ENCODE measurements at places on chromosomes 5 and 9.

GRCh38 chr5:131186561-131187256 is 16.0 kb downstream of the LYRM7 start:
- no peak for DNase-seq

- no peak for DNase-seq
These were observed 114.4 kb upstream of the SLIT3 start for GRCh38 chr5:169415371-169415770.

- no peak for DNase-seq
These were observed 536.5 kb upstream of the GRIA1 start for GRCh38 chr5:152953788-152954483.

DNA sequence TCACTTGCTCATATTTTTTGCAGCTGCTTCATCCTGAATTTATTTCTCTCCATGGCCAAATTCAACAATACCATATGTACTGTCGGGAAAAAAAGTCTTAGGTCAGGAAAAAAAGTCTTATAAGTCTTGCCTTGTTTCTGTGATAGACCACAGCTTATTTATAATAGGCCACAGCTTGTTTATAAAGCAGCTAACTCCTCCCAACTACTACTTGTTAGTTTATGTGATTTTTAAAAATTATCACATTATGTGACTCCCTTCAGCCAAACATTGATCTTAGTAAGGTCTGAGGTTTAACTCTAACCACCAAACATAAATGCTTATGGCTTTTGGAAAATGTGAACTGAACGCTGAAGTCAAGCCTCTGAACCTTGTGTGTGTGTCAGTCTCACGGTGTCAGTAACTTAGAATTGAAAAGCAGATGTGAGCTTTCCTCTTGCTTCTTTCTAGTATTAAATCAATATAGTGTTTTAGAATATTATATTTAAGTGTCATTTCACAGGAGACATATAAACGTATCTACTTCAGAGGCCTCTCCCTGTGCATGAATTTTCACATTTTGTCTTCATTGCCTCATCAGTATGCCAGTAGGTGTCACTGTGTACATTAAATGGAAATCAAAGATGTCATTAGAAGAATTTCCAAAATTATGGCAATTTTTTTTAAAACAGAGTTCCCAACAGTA is 51.3 kb downstream of the SNX24 start:
- DNase-seq = no peak

DNA sequence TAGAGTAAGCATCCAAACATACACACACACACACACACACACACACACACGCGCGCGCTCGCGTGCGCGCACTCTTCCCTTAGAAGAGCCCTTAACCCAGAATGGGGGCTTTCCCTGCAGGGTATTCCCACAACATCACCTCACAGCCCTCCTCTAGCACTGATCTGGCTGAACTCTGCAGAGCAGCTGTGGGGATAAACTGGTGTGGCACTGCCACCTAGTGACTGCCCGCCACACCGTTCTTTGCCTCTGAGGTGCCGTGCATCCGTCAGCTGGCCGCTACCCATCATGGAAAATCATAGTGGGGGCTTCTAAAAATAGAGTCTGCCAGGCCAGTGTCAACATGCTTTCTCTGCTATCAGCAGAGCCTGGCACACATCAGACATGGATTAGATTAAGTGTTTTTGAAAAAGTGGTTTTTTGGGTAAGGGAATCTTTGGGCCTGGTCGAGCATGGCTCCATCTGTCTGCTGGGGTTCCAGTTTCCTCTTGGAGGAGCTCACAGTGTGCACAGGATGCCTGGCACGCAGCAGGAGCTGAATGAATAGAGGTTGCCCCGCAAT is 88.1 kb downstream of the KCNN2 start:
- DNase-seq = peak; percentile 61

DNA sequence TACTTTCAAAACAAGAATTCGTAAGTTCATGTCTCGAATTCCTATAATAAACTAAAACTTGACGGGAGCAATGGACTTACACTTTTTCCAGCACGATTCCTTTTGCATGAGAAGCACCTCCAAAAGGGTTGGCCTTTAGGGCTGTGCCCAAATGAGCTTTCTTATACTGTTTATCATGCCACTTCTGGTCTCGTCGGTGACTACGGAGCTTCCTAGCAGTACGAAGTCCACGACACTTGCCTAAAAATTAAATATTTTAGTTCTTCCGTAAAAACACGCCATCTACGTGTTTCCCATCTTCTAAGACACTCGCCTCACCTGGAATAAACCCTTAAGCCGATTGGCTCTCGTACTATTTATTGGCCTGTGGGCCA is 554 bp downstream of the RPS23 start:
- peak; percentile 32 for DNase-seq

- DNase-seq = no peak
These were observed 47.7 kb upstream of the BOD1 start for GRCh38 chr5:173664154-173664526.

DNA sequence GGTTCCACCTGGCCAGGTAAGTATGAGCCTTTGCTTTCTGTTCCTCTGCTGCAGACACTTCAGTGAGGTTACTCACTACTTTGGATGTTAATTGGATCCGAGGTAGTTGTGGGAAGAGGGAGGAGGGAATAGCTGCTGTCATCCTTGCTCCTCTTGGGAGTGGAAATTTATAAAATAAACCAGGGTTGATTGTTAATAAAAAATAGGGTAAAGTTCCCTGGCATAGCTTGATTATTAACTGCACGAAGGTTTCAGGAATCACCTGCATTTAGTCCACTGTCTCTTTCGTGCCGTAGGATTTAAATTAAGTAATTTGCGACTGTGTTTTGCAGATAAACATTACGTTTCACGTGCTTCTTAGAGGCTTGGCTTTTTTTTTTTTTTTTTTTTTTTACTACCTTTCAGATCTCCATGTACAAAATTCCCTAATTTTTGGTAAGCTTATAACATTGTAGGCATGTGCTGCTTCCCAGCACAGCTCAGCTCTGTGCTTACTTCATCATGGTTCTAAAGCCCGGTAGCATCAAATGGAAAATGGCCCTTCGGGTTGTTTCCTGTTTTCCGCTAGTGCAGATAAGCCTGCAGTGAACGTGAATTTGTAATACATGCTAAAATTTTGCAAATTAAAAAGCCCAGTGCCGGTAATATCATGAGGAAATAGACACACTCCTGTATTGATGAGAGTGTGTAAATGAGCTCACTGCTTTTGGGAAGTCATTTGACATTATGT is 26.9 kb upstream of the LTC4S start:
- DNase-seq = no peak

GRCh38 chr9:36939655-36940499 is 94.2 kb downstream of the PAX5 start:
- no peak for DNase-seq

DNA sequence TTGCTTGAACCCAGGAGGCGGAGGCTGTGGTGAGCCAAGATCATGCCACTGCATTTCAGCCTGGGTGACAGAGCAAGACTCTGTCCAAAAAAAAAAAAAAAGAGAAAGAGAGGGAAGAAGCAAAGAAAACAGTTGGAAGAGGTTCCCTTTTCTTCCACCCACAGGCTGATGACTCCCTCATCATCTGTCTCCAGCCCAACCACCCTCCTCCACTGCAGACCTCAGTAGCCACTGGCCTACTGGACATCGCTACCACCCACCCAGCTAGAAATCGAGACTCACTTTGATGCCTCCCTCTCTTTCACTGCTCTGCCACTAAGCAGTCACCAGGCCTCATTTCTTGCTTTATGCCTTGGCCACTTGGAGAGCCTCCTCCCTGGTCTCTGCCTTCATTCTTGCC is 71.2 kb downstream of the NIPSNAP3B start:
- DNase-seq = no peak

- DNase-seq = no peak
These were observed 232.3 kb upstream of the TBCA start for GRCh38 chr5:78008356-78008967.

GRCh38 chr9:131347376-131348020 is 46.4 kb upstream of the PRRC2B start:
- DNase-seq = no peak

- peak; percentile 27 for DNase-seq
These were observed 135.4 kb downstream of the WDR41 start for GRCh38 chr5:77356740-77357139.

DNA sequence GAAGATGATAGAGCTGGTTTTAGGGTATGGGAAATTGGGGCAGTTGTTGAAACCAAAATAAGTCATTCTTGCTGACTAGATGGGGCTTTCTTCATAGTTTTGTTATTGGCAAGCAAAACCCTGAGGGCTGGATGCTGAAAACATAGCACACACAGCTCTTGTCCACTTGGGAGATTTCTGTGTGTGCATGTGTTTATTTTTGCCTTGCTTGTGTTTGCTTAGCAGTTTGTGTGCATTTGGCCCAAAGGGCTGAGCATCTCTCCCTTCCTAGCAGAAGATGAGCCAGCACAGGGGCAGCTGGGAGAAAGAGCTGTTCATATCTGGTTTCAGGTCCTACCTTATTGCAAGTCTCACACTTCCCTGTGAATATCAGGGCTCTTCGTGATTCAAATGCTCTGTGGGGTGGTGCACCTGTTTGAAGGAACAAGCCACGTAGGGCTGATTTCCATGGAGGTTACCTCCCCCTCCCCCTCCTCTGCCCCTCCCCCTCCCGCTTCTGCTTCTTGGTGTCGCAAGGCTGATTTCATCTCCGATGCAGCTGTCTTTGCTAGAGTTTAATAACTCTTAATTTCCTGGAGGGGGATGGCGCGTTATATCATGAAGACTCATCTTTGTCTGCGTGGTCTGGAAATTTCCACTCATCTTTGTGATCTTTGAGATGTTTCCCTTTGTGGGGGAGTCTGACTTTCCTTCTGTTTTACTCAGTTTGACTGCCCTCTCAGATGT is 296.5 kb downstream of the ARHGAP26 start:
- DNase-seq = peak; percentile 31

DNA sequence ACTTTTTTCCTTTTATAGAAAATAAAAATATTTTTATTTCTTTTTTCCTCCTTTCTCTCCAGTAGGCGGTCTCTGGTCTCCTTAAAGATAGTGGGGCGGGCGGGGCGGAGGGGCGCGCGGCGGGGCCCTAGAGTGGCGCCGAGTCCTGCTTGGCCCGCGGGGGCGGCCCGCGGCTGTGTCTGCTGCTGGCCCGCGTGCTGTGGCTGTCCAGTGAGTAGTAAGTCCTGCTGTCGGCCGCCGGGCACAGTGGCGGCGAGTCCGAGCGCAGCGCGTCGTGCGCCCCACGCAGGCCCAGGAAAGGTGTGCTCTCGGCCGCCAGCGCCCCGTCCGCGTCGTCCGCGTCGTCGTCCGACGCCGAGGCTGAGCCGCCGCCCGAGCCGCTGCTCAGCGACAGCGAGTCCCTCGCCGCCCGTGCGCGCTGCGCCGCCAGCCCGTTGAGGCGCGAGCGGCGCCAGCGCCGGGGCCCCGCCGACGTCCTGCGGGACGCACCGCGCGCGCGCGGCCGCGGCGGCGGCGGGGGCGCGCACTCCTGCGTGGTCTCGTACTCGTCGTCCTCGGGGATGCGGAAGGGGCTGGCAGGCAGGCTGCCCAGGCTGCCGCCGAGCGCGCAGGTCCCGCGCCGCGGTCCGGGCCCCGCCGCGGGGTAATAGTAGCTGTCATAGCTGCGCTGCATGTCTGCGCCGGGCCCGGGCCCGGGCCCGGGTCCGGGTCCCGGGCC is 52.3 kb downstream of the PSD2 start:
- DNase-seq = peak; percentile 79

- no peak for DNase-seq
These were observed 2.9 kb upstream of the ERAP2 start for GRCh38 chr5:96873449-96873848.

DNA sequence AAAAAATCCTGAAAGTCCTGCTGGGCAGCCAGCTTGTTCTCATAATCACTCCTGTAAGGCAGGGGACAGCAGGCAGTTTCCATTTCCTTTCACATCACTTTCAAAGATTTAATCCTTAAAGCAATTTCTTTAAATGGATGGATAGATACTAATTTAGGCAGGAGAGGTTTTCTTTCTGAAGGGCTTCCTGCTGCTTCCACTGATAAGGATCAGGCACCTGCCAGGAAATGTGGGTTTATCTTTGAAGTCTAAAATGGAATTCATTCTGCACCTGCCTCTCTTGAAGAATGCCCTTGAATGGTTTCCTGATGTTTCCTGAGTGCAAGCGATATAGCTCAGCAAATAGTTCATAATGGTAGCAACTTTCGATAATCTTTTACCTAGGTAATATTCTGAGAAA is 64.5 kb downstream of the STARD4 start:
- DNase-seq = no peak

DNA sequence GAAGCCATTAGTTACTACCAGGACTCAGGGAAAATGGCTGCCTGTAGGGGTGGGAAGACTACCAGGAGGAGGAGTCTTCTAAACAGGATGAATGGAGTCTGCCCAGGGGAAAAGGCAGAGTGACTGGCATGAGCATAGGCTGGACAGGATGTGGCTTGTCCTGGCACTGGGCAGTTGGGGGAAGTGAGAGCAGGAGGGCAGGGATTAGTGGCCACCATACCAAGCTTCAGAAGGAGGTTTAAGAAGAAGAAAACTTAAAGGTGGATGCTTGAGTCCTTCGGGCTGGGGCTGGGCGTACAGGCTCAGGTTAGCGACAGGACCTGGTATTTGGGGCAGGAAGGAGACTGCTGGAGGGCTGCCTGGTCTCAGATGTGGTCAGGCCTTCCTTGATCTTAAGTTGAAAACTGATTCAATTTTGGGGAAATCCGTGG is 5.0 kb upstream of the NSD1 start:
- DNase-seq = no peak

DNA sequence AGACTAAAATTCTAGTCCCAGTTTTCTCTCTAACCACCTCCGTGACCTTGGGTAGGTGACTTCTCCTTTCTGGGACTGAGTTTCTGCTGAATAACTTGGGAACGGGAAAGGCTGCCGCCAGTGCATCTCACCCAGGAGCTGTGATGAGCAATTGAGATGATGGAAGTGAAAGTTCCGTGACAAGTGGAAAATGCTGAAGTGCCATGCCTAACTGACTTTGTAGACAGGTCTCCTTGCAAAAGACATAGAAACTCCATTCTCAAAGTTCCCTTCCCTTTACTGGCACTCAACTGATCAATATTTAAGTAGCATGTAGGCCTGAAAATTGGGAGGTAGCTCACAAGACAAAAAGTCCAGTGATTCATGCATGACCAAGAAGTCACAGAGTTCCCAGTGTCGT is 6.3 kb upstream of the ADAM19 start:
- DNase-seq = no peak

GRCh38 chr5:74272024-74272775 is 368.3 kb downstream of the ENC1 start:
- no peak for DNase-seq

- no peak for DNase-seq
These were observed 113.1 kb upstream of the NIPBL start for GRCh38 chr5:36763454-36763853.

DNA sequence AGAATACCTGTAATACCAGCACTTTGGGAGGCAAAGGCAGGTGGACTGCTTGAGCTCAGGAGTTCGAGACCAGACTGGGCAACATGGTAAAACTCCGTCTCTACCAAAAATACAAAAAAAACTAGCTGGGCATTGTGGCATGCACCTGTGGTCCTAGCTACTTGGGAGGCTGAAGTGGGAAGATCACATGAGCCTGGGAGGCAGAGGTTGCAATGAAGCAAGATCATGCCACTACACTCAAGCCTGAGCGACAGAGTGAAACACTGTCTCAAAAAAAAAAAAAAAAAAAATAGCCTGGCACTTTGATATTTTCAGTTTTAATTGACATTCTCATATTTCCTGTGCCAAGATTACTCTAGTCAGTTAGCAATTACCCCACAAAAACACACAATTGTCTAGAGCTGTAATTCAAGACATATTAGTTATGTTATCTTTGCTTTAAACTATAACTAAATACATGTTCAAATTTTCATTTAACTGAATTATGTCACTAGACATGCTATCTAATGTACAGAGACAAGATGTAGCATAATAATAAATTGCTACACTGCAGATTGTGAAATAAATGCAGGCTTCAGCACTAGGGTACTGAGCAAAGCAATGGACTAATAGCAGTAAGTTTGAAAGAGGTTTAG is 378.2 kb upstream of the GRAMD2B start:
- DNase-seq = no peak
